ENCODE measurements at places on chromosomes 1 and 21.
A peak's percentile ranks its signal among the peaks of the same experiment; 100 is the strongest.

DNA sequence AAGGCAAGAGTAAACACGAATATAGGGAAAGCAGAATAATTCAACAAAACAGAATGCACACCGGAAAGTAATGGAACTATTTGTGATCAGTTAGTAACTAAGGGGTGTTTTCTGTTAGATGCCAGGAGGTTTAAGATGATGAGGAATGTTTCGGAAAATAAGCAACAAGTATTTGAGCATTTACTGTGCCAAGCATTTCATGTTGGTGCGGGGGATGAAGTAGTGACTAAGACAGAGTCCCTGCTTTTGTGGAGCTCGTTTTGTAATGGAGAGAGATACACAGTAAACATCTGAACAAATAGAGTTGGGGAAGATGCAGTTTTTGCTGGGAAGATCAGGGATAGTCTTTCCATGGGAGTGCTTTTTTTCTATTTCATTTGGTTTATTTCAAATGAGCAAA is 78.7 kb downstream of the DYRK1A start:
- H3K27me3 ChIP-seq, result no peaks in the 10 kb centered on the region
- peaks cover 22% of the 10 kb centered on the region for H3K36me3 ChIP-seq
- no peak for DNase-seq
- H3K4me3 ChIP-seq, result no peak overlapping the region
- H3K4me1 ChIP-seq, result peaks cover 52% of the 10 kb centered on the region

DNA sequence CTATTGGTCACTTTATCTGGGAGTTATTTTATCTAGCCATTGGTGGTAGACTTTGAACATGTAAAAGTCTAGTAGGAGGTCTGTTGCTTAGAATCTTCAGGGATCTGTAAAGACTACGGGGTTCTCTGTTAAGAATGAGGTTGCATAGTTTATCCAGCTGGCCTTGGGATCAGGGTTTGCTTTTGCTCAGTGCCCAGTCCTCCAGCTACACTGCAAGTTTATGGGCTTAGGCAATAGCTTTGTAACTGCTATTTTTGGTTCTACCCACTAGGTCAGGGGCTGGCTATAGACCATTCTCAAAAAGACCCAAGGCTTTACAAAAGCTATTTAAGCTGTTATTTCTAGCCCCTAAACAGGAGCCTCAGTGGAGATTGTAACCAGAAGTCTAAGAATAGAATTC is 9.8 kb downstream of the SH3GLB1 start:
- peaks cover 23% of the 10 kb centered on the region for H3K4me1 ChIP-seq
- H3K36me3 ChIP-seq, result peaks cover 18% of the 10 kb centered on the region
- H3K27me3 ChIP-seq, result no peaks in the 10 kb centered on the region
- H3K27ac ChIP-seq, result no peak overlapping the region
- DNase-seq, result no peak
- no peak overlapping the region for H3K4me3 ChIP-seq

DNA sequence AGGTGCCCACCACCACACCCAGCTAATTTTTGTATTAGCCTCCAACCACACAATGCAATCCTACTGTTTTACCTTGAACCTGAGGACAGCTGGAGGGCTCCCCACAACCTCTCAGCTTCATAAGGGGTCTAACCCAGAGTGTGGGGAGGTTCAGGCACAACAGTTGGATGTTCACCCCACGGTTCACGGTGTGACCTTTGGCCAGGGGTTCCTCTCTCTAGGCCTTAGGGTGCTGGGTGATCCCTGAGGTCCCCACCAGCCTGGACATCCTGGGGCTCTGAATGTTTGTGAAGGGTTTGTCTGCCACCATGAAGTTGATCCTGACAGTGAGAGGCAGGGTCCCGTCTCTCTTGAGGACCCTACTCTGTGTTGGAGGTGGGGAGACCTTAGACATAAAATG is 3.9 kb downstream of the ACOT11 start:
- no peak overlapping the region for H3K27ac ChIP-seq
- no peak overlapping the region for H3K4me3 ChIP-seq
- H3K36me3 ChIP-seq, result no peaks in the 10 kb centered on the region
- peaks cover 3% of the 10 kb centered on the region for H3K27me3 ChIP-seq
- no peak for DNase-seq

- no peaks in the 10 kb centered on the region for H3K4me1 ChIP-seq
- no peaks in the 10 kb centered on the region for H3K36me3 ChIP-seq
- no peaks in the 10 kb centered on the region for H3K27me3 ChIP-seq
These were observed 107.7 kb downstream of the MAB21L3 start for GRCh38 chr1:116218922-116219321.

- no peak for DNase-seq
- H3K27ac ChIP-seq, result no peak overlapping the region
- no peaks in the 10 kb centered on the region for H3K4me1 ChIP-seq
- no peak overlapping the region for H3K4me3 ChIP-seq
These were observed 40.8 kb upstream of the PRRX1 start for GRCh38 chr1:170623171-170623570.

GRCh38 chr1:181438013-181438412 is 45.3 kb upstream of the CACNA1E start:
- no peak overlapping the region for H3K27ac ChIP-seq
- H3K4me1 ChIP-seq, result no peaks in the 10 kb centered on the region
- H3K27me3 ChIP-seq, result peaks cover 28% of the 10 kb centered on the region
- no peaks in the 10 kb centered on the region for H3K36me3 ChIP-seq
- DNase-seq, result no peak
- H3K4me3 ChIP-seq, result no peak overlapping the region

DNA sequence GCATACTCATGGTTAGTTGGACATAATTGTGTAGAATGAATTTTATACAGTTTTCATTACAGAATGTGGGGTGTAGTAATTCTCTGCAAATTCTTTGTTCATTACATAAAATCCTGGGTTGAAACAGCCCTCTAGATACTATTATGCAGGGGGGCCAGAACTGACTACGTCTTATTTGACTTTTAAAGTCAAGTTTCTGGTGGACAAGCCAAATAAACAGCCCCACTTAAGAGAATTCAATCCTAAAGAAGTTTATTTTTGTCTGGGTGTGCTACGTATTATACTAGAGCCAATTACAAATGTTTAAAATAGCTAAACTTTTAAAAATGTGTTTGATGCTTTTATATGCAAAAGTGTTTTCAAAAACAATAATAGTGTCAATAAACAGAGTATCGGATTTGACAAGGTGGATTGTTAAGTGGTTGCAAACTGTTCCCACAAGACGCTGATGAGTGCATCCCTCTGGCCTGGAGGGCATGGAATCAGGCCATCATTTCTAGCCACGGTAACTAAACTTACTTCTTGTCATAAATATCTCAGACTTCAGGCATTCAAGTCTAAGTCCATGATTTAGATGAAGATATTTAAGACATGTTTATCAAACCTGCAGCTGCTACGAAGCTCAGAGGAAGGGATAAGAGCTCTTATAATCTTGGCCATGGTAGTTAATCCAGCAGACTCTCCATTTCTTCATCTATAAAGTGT is 646.3 kb downstream of the KIF26B start:
- no peak for DNase-seq
- H3K27me3 ChIP-seq, result no peaks in the 10 kb centered on the region
- no peak overlapping the region for H3K27ac ChIP-seq
- no peaks in the 10 kb centered on the region for H3K36me3 ChIP-seq

- no peak overlapping the region for H3K27ac ChIP-seq
- DNase-seq, result no peak
- H3K36me3 ChIP-seq, result peaks cover 3% of the 10 kb centered on the region
- no peak overlapping the region for H3K4me3 ChIP-seq
These were observed 9.1 kb downstream of the KDF1 start for GRCh38 chr1:26951216-26951615.

- no peaks in the 10 kb centered on the region for H3K36me3 ChIP-seq
- peak overlapping the region; percentile 84 for H3K27ac ChIP-seq
- peak overlapping the region; percentile 90 for H3K4me3 ChIP-seq
- no peaks in the 10 kb centered on the region for H3K27me3 ChIP-seq
These were observed 667 bp downstream of the TMEM50B start for GRCh38 chr21:33478935-33479678.

- no peak overlapping the region for H3K4me3 ChIP-seq
- no peak overlapping the region for H3K27ac ChIP-seq
- peaks cover 12% of the 10 kb centered on the region for H3K36me3 ChIP-seq
- no peak for DNase-seq
These were observed 556.5 kb downstream of the PTBP2 start for GRCh38 chr1:97277891-97278654.

- peaks cover 21% of the 10 kb centered on the region for H3K27me3 ChIP-seq
- H3K27ac ChIP-seq, result no peak overlapping the region
- H3K36me3 ChIP-seq, result no peaks in the 10 kb centered on the region
- no peak for DNase-seq
- peaks cover 3% of the 10 kb centered on the region for H3K4me1 ChIP-seq
These were observed 12.7 kb downstream of the DRAXIN start for GRCh38 chr1:11704194-11704529.
